Spleen (tissue), 13 donors: ENCODE measurements at places on chromosomes 11 and 22. TPM values are rescaled to one million over a fixed set of nuclear protein-coding genes. Genes with fewer than 3 reads are reported as not detected.

- no peak for DNase-seq
These were observed 682 bp downstream of the ATM start for GRCh38 chr11:108223348-108224149.

GRCh38 chr11:116162886-116163230 is 609.9 kb downstream of the BUD13 start:
- DNase-seq, result no peak

DNA sequence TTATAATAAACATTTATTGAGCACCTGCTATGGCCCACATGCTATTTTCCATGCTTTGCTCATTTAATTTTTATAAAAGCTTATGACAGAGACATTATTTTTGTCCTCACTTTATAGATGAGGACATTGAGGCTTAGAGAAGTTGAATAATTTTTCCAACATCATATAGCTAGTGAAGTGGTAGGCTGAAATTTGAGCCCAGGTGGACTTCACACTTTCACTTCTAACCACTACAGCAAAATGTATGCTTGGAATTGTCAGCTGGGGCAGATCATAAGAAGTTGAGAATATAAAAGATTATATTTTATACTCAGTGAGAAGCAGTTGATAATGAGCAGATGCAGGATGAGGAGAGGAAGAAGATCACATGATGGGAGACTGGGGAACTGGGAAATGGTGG is 146.1 kb downstream of the LDLRAD3 start:
- no peak for DNase-seq

Gene TENM4
- 4.5 TPM for total RNA-seq

DNA sequence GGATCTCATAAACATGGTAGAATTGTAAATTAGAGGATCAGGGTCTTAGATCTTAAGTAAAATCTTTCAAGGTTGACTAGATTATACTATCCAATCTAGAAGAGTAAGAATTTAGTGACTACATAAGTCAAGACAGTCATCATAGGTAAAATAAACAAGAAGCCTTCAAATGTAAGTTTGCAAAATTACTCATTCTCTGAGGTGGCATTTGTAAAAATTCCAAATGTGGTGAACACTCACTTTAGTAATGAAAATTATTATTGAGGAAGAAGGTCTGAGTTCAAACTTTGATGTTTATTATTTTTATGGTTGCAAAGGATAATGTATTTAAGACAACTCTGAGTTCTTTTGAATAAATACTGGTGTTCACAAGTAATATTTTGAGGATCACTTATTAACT is 4.6 kb downstream of the HYLS1 start:
- DNase-seq, result no peak

Gene SLC5A1
- 7.1 TPM for total RNA-seq

Gene ANO5
- total RNA-seq, result 2.9 TPM

Gene GGT1
- 15.7 TPM for total RNA-seq

GRCh38 chr11:130911306-130911705 is 5.0 kb downstream of the SNX19 start:
- DNase-seq, result no peak

DNA sequence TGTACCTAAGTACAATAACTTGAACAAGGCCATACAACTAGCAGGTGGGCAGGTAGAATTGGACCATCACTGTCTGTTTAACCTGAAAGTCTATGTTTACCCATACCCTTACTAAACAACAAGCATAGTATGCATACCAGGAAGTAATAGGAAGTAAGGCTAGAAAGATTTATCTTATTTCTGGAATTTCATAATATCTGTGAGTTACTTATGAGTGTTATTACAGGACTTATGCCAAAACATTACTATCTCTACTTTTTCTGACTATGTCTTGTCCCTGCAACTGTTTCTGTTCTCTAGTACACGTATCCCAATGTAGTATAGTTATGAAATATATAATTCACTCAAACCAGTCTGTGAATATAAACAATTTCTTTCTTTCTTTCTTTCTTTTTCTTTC is 1400.8 kb upstream of the TENM4 start:
- no peak for DNase-seq

- no peak for DNase-seq
These were observed 19.4 kb upstream of the MALAT1 start for GRCh38 chr11:65479184-65480145.

DNA sequence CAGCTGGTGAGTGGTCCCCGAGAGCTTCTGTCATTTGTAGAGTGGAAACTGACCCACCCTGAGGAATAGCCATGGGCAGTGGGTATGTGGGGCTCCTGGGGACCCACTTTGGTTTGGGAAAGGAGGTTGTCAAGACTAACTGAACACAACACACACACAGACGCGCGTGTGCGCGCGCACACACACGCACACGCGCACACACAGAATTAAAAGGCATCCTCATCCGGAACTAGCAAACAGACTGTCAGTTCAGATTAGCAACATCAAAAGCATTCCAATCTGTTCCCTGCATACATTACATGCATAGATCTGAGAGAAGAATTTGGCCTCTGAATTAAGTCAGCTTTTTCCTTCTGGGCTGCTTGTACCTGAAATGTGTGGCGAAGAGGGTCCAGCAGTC is 284.7 kb downstream of the ST3GAL4 start:
- DNase-seq, result no peak

DNA sequence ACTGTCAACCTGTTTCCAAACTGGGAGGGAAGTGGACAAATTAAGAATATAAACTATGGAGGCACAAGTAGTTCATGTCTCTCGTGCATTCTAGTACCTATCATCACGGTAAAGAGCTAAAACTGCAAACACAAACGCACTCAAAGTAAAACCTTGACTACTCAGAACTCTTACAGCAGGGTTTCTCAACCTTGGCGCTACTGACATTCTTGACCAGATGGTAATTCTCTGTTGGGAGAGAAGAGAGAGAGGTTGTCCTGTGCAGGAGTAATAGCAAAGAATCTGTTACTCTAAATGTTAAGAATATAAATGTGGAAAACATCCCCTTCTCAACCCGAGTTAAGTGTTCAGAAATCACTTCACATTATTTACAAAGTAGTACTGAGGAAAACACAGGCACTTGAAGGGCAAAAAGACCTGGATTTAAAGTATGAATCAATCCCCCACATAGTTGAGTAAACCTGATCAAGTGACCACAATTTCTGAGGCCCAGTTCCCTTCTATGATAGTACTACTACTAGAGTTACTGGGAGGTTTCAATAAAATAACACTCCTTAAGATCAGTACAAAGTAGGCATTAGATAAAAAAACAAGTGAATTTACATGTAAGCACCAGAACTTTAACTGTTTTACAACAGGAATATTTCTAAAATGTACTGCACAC is 73.1 kb upstream of the ARHGAP32 start:
- no peak for DNase-seq

- no peak for DNase-seq
These were observed 42.5 kb downstream of the CTSC start for GRCh38 chr11:88295028-88295427.

Gene DEFB131B
- total RNA-seq, result not detected

DNA sequence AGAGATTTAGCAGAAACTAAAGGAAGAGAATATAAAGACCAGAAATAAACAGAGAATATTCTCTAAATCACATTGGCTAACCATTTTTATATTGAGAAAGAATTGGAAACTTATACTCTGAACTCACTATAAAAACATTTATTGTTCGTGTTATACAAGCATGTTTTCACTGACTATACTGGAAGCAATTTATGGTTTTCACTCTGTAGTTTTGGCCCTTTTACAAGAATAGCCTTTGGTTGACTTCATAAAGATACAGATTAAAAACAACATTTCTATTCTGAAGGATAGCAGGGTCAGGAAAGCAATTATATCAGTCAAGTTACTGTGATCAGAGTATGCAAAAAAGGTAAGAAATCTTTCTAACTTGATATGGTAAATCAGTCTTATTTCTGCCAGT is 965.7 kb upstream of the FAT3 start:
- no peak for DNase-seq

DNA sequence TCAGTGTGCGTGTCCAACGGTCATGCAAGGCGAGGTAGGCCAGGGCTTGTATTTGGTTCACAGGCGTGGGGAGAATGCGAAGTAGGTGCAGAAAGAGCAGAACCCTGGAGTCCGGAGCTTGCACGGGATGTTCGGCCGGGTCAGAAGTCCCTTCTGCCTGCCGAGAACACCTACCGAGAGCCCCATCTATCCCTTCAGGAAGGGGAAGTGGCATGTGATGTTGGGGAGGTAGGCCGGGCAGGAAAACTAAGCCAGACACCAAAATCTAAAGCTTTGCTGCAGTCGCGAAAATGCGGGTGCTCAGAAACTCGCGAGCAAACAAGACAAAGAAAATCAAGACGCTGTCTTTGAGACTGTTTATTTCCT is 435 bp upstream of the TAF6L start:
- peak; percentile 81 for DNase-seq

Gene NLRP14
- 0.51 TPM for total RNA-seq

Gene MN1
- 0.85 TPM for total RNA-seq

Gene OR8D1
- total RNA-seq, result not detected

Gene GLB1L2
- 0.94 TPM for total RNA-seq

GRCh38 chr22:46596032-46596441 is 24.1 kb upstream of the GRAMD4 start:
- peak; percentile 80 for DNase-seq

DNA sequence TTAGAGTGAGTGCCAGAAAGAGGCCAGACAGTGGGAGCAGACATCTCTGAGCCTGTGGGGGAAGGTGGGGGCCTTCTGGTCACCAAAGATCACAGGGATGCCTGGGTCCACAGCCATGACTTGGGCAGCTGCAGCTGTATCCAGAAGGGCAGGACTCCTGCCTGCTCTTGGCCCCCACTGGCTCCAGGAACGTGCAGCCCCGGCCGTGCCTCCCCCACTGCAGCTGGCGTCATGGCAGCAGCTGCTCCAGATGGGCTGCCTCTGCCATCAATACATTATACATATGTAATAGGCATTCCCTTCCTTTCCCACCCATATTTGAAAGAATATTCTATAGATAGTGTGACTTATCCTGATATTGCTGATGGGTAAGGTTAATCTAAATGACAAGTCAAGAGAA is 195.5 kb upstream of the SNX19 start:
- DNase-seq, result no peak

GRCh38 chr11:84626256-84626655 is 1000.9 kb downstream of the DLG2 start:
- no peak for DNase-seq

GRCh38 chr22:19480789-19481188 is 1.1 kb downstream of the CDC45 start:
- DNase-seq, result no peak

GRCh38 chr11:2796091-2796490 is 89.5 kb downstream of the CDKN1C start:
- DNase-seq, result peak; percentile 35

GRCh38 chr11:66012371-66012945 is 650 bp downstream of the CST6 start:
- DNase-seq, result no peak

- no peak for DNase-seq
These were observed 242.0 kb downstream of the TENM4 start for GRCh38 chr11:79198898-79199250.

GRCh38 chr11:71165771-71166170 is 86.6 kb downstream of the SHANK2 start:
- peak; percentile 67 for DNase-seq

DNA sequence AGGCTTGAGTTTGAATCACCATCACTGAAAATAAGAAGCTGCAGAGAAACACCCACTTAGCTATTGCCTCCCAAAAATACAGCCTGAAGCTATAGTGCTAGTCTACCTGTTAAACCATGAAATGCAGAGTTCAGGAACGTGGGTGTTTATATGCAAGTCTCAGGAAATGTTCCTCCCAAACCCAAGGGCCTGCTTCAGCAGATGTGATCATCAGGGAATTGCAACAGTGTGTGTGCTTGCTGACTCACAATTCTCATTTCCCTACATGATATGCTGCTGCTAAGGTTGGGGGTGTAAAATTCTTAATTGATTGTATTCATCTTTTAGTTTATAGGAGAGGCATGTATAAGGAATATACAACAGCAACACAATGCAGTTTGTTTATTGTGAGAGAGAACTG is 49.6 kb downstream of the NUP98 start:
- DNase-seq, result no peak

DNA sequence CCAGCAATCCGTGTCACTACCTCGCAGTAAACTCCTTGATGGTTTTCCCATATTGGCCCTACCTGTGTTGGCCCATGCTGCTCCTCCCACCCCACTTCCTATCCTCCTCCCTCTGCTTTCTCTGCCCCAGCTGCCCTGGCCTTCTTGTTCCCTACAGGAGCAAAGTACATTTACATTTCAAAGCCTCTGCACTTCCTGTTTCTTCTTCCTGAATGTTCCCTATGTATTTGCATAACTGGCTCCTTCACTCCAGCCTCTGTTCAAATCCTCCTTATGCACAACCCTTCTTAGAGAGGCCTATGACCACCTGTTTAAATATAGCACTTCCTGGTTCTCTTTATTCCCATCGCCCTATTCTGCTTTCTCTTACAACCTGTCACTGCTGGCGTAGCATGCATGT is 62.2 kb downstream of the PARVA start:
- no peak for DNase-seq

GRCh38 chr22:19519041-19519926 is 4.9 kb downstream of the CLDN5 start:
- DNase-seq, result no peak

DNA sequence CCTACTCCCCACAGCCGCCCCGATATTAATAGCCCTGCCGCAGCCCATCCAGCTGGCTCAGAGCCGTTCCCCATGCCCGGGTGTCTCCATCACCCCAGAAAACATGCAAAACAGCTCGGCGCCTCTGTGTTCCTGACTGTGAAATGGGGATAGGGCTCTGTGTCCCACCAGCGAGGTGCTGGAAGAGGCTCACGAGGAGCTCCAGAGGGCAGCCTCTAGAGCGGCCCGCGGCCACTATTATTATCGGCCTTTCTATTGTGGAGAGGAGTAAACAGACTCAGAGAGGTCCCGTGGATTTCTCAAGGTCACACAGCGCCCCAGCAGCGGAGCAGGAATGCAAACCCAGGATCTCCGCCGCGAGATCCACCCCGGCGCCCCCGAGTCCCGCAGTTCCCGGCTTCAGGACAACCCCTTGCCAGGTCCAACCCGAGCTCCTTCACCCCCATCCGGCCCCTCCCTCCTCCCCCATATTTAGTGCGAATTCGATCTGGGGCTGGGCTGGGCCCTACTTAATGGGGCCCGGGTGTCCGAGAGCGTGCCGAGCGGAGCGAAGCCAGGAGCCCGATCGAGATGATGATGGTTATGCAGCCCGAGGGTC is at the start of gene ACTN3:
TSS of gene ACTN3 (plus strand) at position 536 of the 598 bp plus-strand sequence. CDS start at position 571, 35 bp downstream.
- peak; percentile 81 for DNase-seq

- no peak for DNase-seq
These were observed 17.5 kb upstream of the CABP7 start for GRCh38 chr22:29702000-29702930.

Gene SEC14L6
- 0.56 TPM for total RNA-seq

Gene OR52I1
- not detected for total RNA-seq

DNA sequence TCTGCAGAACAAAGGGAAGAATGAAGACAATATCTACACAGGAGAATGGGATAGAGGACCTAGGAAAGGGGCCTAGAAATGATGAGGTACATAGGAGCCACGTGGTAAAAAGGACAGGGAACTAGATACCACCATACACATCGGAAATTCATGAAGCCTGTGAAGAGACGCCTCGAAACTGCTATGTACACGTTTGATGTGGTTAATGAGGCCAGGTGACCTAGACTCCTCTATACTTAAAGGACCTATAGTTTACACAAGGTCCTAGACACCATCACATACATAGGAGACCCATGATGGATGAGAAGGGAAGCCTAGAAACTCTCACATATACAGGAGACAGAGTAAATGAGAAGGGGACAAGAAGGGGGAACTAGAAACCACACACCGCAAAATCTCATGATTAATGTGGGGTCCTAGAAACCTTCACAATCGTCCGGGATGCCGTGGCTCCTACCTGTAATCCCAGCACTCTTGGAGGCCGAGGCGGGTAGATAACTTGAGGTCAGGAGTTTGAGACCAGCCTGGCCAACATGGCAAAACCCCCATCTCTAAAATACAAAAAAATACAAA is 23.8 kb downstream of the RHBDD3 start:
- peak; percentile 1 for DNase-seq
